Thoracic aorta (tissue), 2 donors: ENCODE measurements at places on chromosomes 3 and 15. TPM values are rescaled to one million over a fixed set of nuclear protein-coding genes. Genes with fewer than 3 reads are reported as not detected.

DNA sequence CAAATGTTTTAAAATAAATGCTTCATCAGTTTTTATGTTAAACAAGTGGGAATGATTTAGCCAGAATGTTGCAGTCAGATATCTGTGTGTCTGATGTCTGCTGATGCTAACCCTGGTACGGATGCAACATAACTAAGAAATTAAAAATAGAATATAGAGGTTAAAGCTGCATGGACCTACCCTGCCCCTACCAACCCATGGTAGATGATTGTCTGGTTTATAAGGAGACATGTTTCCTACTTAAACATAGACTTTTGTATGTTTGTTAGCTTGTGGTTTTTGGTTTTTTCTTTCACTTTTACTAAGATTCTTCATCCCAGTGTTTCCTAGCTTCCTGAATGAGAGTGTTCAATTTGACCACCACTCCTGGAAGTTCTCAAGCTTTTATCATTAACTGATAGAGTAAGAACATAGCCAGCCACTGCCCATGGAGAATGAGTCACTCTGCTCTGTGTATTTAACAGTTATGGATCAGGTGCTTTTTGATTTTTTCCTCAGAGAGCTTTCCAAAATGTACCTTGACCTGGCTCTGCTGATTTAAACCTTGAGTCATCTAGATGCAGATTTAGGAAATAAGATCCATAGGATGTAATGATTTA is 70.7 kb upstream of the VEPH1 start:
- DNase-seq = no peak

GRCh38 chr3:11201251-11202019 is 47.1 kb downstream of the HRH1 start:
- peak; percentile 34 for DNase-seq

The CHRNA5 gene
- 0.27 TPM for total RNA-seq

DNA sequence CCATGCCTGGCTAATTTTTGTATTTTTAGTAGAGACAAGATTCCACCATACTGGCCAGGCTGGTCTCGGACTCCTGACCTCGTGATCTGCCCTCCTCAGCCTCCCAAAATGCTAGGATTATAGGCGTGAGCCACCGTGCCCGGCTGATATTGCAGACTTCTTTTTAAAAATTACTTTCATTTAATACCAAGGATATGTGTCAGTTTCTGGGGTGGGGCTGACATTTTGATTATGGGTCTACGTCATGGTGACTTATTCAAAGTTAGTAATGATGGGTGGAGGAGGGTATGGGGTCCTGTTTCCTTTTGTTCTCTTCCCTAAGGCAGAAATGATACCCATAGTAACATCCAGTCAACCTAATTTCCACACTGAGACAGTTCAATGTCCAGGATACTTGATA is 34.7 kb downstream of the GBE1 start:
- DNase-seq = no peak

DNA sequence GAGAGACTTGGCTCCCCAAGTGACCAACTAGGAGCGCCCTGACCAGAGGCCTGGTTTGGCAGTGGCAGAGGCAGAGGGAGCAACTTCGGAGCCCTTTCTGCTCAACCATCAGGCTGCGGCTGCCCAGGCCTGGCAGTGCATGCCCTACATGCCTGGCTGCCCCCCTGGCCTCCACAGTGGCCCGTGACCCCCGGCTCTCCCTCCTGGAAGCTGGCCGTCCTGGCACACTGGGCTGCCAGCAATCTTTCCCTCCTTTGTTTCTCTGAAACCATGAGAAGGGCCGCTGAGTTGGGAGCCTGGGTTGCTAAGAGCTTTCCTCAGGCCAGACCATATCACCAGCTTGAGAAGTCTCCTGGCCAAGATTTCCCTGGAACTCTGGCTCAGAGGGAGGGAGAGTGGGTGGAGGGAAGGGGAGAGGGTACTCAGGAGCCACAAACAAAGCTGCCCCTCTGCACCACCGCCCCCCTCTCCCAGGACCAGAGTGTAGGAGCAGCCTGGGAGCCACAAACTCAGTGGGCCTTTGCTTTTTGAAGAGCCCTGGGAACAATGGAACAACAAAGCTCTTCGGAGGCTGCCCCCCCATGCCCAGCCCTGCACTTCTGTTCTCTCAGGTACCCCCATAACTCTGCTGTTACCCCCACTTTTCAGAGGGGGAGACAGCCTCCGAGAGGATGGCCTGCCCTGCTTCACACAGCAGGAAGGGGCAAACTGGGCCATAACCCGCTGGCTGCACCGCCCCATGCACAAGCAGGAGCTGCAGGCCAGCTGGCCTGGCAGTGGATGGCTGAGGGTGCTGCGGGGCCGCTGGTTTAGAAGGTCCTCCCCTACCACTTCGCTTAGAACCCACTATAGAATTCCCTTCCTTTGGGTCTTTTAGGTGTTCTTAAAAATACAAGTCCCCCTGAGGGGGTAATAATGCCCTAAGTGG is 11.3 kb downstream of the CORO2B start:
- DNase-seq = no peak

The CATSPER2 gene
- total RNA-seq = 3.0 TPM

DNA sequence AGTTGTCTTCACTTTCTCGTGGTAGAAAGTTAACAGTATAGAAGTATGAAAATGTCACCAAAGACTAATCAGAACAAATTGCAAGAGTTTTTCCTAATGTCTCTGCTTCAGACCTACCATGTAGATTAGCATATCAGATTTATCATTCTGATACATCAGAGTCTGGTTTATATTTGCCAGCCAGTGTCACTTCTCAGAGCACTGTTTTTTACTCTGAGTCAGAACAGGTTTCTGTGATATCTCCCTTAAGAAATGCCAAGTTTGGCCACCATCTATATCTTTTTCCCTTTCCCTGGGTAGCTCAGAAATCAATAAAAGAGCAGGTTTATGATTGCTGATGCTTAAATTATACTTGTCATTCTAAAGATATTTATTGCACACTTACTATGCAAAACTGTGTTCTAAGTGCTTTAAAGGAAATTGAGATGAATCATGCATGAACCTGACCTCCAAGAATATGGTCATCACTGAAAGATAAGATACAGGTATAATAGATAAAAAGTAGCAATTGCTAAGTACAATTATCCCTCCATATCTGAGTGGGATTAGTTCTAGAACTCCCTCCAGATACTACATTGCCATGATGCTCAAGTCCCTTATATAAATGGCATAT is 672.7 kb upstream of the NAALADL2 start:
- DNase-seq = no peak

GRCh38 chr3:184441202-184441900 is 61.5 kb downstream of the CHRD start:
- no peak for DNase-seq

- no peak for DNase-seq
Measured at GRCh38 chr3:51269466-51269865, 115.6 kb upstream of the MANF start.

The SLC12A1 gene
- 0.68 TPM for total RNA-seq

DNA sequence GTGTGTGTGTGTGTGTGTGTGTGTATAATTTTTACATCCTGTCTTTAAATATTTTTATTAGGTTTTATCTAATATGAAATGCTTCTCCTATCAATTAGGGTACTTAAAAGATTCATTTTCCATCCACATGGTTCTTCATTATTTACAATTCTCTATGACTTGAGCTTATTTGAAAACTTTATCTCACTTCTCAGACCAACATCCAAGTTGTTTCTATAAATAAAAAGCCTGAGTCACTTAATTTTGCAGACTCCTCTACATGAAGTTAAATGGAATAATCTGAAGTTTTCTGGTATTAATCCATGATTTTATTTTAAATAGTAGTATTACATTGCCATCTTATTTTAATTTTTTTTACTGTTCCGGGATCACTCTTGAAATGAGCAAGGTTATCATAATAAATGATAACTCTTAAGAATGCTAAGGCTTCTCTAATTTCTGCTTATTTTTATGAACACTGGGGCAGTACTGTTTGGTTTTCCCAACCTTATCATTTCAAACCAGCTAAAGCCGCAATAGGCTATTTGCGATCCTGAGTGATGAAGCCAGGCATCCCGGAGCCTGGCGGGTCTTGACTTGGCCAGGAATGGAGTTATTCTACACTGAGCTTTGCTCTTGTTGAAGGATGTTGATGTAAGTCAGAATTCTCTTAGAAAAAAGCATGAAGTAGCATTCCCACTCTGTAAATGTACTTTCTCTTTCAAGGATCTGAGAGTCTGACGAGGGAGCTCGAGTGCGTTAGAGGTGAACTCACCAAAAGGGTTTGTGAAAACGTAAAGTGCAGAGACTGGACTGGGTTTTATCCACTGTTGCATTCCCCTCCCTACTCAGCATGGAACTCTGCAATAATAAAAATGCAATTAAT is 220.2 kb upstream of the LRTM1 start:
- DNase-seq = no peak

- DNase-seq = no peak
Measured at GRCh38 chr15:71409541-71409940, 294.3 kb downstream of the THSD4 start.

GRCh38 chr3:166531730-166532129 is 694.5 kb upstream of the BCHE start:
- DNase-seq = no peak

The CLDN16 gene
- not detected for total RNA-seq

DNA sequence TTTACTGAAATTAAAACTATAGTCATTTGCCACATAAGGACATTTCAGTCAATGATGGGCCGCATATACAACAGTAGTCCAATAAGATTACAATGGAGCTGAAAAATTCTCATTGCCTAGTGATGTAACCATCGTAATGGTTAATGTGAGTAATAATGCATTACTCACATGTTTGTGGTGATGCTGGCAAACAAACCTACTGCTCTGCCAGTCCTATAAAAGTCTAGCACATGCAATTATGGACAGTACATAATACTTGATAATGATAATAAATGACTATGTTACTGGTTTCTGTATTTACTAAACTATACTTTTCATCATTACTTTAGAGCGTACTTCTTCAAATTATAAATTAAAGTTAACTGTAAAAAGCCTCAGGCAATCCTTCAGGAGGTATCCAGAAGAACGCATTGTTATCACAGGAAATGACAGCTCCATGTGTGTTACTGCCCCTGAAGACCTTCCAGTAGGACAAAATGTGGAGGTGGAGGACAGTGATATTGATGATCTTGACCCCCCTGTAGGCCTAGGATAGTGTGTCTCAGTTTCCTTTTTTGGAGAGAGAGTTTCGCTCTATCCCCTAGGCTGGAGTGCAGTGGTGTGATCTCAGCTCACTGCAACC is 102.7 kb downstream of the ATP1B3 start:
- no peak for DNase-seq

The U2SURP gene
- total RNA-seq = 53.1 TPM

DNA sequence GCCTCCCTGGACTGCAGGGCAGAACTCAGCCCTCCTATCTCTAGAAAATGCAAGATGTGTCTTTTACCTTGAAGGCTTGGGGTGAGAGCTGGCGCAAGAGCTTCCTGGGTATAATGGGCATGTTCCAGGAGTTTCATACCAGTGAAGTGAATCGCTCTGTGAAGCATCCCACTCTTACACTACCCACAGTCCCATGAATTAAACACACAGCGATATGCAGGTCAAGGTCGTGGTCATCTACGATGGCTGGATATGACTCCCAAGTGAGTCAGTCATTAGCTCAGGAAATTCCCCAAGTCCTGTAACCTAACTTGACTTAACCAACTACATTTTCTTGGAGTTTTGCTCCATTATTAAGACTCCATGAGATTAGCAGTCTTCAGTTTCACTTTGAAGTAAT is 439.7 kb downstream of the NTRK3 start:
- no peak for DNase-seq
